CD4-positive, alpha-beta T cell treated with Interferon gamma for 1 hour (primary cell): ENCODE measurements at places on chromosomes 7 and 10.

DNA sequence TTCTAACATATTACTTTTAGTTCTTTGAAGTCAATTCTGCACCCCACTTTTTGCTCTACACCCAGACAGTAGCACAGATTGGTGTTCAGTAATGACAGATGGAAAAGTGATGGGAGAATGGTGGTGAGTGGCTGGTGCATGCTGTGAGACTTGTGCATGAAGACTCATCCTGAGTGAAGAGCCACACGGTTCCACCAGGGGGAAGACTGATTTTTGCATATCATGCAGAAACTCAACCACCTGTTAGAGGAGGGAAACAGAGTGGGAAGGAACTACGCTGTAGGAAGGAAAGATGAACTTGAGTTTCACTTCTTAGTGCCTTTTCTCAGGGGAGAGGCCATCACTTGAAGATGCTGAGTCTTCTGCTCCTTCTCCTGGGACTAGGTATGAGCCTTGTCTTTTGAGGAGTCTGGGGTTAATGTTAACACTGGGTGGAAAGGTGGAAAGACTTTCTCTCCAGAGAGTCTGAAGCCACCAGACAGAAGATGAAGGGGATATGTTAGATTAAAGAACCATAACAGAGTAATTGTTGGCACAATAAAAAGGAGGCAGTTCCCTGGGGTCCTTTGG lies 9.3 kb upstream of the PRSS1 start:
- peak; percentile 16 for DNase-seq

DNA sequence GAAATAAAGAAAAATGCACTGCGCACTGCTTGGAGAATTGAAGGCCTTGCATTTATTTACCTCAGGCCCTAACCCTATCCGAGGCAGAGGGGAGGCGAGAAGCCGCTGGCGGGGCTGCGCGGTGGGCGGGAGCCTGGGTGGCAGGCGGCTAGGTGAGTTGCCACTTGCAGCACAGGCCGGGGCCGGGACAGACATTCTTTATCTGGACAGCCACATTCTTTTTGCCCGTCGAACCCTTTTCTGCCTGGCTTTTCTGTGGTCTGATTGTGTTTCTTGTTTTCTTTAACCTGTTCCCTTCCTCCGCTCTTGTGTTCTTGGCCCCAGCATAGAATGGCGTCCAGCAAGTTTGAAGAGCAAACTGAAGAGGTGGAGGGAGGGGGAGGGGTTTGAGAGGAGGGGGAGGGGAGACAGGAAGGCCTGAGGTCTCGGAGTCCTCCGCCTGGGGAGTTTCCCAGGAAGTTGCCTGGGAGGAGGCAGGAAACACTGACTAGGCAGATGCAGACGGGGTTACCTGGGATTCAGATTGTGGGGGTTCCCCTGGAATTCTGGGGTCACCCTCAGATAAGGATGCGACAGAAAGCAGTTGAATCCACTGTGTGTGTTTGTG lies 5.1 kb downstream of the SHH start:
- DNase-seq: no peak

DNA sequence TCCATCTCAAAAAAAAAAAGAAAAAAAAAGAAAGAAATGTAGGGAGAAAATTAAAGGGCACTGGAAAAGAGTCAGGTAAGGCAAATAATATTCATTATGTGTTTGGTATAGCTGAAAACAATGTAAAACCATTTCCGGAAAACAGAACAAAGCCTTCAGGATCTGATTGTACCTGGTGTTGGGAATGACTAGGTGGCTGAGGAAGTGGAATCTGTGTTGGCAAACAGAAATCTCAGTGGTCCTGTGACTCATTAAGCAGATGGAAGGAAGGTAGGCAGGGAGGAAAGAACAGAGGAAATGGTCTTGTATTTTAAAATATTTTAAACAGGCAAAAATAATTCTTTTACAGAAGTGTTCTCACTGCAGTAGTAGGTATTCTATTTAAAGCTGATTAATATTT lies 55.7 kb upstream of the GATA3 start:
- DNase-seq: no peak

- no peak for DNase-seq
These were observed 40.6 kb downstream of the LRRC17 start for GRCh38 chr7:102953406-102953805.

- DNase-seq: no peak
These were observed 79.7 kb upstream of the PODXL start for GRCh38 chr7:131636092-131636491.

- no peak for DNase-seq
These were observed 414.2 kb upstream of the PODXL start for GRCh38 chr7:131970602-131971001.

DNA sequence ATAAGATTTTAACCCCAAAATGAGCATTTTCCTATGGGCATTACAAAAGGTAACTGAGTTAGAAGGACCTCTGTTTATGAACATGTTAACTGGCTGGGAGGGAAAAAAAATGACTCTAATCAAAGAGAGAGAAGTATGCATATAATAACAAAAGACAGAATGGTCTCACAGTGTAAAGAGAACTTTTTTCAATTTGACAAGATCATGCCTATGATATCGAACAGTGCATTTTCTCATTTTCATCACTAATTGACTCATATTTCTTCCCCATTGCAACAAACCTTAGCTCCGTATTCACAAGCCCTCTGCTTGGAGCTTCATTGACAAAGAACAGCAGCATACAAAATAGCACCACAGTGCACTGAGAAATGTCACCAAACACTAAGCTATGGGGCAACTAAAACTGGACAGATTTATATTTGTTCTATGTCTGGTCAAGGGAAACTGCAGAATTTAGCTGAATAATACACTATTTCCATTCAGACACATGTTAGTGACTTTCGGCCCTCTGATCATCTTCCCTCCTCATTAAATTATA lies 45.6 kb downstream of the SMURF1 start:
- DNase-seq: no peak

DNA sequence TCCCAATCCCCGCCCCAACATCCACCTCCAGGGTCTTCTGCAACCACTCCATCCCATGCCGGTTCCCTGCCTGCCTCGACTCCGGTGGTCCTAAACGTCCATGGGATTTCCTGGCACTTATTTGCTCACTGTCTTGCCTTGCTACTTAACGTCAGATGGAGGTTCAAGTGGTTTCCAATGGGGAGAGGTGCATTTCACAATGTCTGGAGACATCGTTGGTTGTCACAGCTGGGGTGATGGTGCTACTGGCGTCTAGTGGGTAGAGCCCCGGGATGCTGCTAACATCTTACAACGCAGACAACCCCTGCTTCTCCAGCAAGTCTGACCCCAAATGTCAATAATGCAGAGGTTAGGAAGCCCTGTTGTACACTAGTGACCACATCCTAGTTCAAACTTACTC lies 82.9 kb upstream of the ANLN start:
- DNase-seq: no peak

- DNase-seq: no peak
These were observed 6.8 kb downstream of the ATG9B start for GRCh38 chr7:151017370-151017952.

DNA sequence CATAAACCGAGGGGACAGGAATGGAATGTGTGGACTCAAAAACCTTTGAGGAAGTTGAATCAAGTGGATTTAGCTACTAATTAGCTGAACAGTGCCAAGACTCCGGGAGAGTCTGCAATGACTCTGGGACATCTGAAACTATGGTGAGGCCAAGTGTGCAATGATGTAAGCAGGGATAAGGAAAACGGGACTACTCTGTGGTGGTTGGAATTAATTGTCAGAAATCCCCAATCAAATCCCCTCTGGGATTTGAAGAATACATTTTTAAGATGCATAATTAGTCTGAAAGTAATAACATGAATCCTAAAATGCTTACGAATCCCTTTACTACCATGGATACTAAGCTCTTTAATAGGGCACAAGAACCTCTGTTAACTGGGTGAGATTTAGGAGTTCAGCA lies 602.8 kb downstream of the NRG3 start:
- no peak for DNase-seq

GRCh38 chr10:11331726-11332125 lies 279.7 kb downstream of the USP6NL start:
- DNase-seq: no peak

DNA sequence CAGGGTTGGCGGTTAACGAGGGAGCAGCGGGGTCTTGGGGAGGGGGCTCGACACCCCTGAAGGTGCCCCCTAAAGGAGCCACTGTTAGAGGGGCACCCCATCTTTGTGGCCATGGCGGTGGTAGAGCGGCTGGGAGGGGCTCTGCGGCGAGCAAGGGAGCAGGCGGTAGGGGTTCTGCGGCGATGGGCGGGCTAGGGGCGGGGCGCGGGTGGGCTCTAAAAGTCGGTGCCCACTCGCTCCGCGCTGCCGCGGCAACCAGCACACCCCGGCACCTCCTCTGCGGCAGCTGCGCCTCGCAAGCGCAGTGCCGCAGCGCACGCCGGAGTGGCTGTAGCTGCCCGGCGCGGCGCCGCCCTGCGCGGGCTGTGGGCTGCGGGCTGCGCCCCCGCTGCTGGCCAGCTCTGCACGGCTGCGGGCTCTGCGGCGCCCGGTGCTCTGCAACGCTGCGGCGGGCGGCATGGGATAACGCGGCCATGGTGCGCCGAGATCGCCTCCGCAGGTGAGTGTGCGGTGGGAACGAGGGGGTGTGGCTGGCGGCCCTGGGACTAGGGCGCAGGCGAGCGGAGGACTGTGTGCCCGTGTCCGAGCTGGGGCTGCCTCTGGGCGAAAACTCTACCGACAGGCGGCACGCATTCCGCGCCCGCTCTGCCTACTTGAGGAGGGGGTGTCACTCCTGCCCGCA lies at the start of gene MEST:
Gene MEST (plus strand): TSS at position 245 of the 682 bp plus-strand sequence. CDS start 229 bp downstream, at position 474.
- no peak for DNase-seq

- no peak for DNase-seq
These were observed 299.0 kb downstream of the HGF start for GRCh38 chr7:81470724-81471379.

- DNase-seq: peak; percentile 81
These were observed 4.4 kb upstream of the MAD1L1 start for GRCh38 chr7:2237109-2237602.

DNA sequence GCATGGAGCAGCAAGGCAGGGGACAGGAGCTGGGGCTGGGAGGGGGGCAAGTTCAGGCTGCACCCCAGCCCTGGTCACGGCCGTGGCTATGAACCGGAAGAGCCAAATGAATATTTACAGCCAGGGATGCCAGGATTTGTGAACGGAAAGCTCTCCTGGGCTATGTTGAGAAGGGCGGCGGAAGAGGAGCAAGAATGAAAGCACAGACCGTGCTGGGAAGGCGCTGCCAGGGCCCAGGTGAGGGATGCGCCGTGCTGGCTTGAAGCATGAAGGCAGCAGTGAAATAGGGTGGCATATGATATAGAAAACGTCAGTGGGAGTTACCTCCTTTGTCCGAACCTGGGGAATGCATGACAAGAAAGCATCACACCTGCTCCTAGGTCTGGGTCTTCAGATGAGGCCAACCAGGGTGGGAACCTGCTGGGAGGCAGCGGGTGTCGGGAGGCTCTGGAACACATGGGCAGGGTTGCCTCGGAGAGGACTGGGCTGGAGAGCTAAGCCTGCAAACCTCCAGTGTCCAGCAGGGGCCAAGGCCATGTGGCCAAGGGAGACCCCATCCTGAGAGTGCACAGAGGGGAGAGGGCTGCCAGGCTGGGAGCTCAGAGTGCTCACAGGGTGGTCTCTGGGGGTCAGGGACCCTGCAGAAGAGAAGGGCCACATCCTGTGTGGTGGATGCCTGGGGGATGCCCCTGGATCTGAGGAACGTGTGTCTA lies 120.6 kb upstream of the TCERG1L start:
- DNase-seq: no peak

- DNase-seq: no peak
These were observed 220.2 kb downstream of the JAZF1 start for GRCh38 chr7:27960415-27960814.

DNA sequence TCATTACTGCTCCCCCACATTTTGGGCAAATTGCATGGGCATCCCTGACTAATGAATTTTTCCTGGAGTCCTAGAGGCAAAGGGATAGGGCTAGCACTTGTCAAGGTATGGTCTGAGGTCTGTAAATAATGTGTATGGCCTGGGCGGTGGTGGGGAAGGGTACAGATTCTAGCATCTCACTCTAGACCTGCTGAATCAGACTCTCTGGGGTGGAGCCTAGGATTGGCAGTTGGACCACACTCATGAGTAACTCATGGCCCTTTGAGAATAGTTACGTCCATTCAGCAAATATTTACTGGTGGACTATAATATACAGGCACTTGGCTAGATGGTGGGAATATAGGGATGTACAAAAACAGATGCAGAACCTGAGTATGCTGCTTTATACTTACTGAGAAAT lies 118.0 kb downstream of the CELF2 start:
- DNase-seq: no peak

- DNase-seq: no peak
These were observed 12.4 kb upstream of the ARHGAP12 start for GRCh38 chr10:31940839-31941653.

GRCh38 chr10:6342096-6342685 lies 139.5 kb downstream of the PFKFB3 start:
- no peak for DNase-seq

- DNase-seq: peak; percentile 28
These were observed 77.8 kb upstream of the ATP6V0A4 start for GRCh38 chr7:138875794-138876193.

- no peak for DNase-seq
These were observed 111.1 kb downstream of the ELMO1 start for GRCh38 chr7:37337522-37337921.

- DNase-seq: no peak
These were observed 30.7 kb downstream of the TECTB start for GRCh38 chr10:112313911-112314310.

- DNase-seq: no peak
These were observed 58.2 kb upstream of the DNAAF5 start for GRCh38 chr7:668139-668931.

GRCh38 chr10:34232481-34232880 lies 582.6 kb downstream of the PARD3 start:
- no peak for DNase-seq

GRCh38 chr7:127632276-127632910 lies 14.5 kb upstream of the PAX4 start:
- DNase-seq: no peak

GRCh38 chr7:78073609-78074382 lies 275.2 kb downstream of the PHTF2 start:
- no peak for DNase-seq

- no peak for DNase-seq
These were observed 152.4 kb upstream of the LRRTM3 start for GRCh38 chr10:66773472-66773817.

DNA sequence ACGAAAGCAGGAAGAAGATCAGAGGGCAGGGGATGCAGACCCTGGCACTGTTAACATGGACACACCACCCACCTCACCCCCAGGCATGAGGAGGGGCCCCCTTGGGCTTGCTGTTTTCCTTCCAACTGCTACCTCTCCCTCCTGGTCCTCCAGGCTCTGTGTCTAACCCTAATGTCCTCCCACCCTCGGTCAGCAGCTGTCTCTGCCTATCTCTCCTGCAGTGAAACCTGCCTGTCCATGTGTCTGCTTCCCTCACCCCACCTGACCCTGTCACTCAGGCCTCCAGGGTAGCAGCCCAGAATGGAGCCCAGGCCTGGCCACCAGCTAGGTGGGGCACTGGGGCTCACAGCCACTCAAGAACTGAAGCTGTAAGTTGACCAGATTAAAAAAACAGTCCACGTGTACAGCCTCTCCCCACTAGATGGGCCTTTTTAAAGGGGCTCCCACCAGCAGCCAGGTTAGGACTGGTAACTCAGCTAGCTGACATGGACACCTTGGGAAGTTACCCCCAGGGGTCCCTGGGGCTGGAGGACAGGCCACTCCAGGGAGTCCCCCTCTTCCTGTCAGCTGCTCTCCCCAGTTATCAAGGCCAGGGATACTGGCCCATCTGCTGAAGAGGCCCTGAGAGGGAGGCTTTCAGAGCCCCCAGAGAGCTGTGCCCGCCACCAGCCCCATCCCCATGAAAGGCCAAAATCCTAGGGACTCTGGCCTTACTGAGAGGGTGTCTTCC lies 1.5 kb downstream of the SMARCD3 start:
- DNase-seq: no peak

GRCh38 chr7:95601316-95601715 lies 5.0 kb upstream of the PDK4 start:
- DNase-seq: no peak

- DNase-seq: no peak
These were observed 186.8 kb downstream of the CUX1 start for GRCh38 chr7:102004229-102004628.
